GM03348 (cell line): ENCODE measurements at places on chromosomes 16 and 17.

- no peak for DNase-seq
Measured at GRCh38 chr17:11238705-11239104, 2.3 kb upstream of the SHISA6 start.

- DNase-seq, result peak; percentile 91
Measured at GRCh38 chr17:76014100-76014924, 12.8 kb downstream of the EVPL start.

DNA sequence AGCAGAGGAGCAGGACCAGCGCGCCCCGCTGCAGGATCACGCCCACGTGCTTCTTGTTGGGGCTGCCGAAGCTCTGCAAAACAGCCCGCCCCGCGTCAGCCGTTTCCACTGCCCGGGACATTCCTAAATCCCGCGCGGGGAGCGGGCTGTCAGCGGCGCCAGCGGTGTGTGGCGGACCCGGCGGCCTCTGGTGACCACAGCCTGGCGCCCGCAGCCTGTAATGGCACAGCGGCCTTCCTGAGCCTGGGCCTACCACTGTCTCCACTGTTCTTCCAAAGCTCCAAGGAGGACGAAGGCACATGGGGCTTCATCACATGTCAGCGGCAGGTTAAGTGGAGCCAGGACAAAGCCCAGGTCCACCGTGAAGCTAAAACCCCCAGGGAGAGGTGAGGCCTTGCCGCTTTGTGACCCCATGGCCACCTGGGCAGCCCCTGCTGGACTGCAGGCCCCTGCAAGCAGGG, 2.5 kb downstream of the SLC47A2 start:
- no peak for DNase-seq

- DNase-seq, result peak; percentile 40
Measured at GRCh38 chr16:48963306-48963705, 318.3 kb downstream of the CBLN1 start.

GRCh38 chr17:74798239-74798707, 22.1 kb upstream of the NAT9 start:
- peak; percentile 48 for DNase-seq

- no peak for DNase-seq
Measured at GRCh38 chr17:78882540-78883088, 20.4 kb downstream of the CEP295NL start.

GRCh38 chr16:72836181-72836580, 211.7 kb downstream of the ZFHX3 start:
- no peak for DNase-seq

DNA sequence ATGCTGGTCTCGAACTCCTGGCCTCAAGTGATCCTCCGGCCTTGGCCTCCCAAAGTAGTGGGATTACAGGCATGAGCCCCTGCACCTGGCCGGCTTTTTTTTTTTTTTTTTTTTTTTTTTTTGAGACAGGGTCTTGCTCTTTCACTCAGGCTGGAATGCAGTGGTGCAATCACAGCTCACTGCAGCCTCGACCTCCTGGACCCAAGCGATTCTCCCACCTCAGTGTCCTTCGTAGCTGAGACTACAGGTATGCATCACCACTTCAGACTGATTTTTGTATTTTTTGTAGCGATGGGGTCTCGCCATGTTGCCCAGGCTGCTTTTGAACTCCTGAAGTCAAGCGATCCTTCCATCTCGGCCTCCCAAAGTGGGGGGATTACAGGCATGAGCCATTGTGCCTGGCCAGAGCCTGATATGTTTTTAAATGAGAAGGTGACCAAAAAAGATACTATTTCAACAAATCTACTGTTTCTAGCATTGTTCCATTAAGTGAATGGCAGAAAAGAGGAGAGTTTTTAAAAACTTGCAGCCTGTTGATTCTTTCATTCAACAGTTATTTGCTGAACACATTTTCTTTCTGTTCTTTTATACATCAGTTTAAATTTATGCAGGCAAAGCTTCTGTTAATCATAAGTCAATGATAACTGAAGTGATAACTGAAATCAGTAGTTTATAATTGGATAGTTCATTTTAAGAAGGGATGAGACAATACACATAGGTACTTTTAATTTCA, 3.2 kb upstream of the SRSF1 start:
- no peak for DNase-seq

GRCh38 chr16:2008631-2009163, 924 bp downstream of the ZNF598 start:
- DNase-seq, result peak; percentile 53
